Kidney capillary endothelial cell (primary cell): ENCODE measurements at places on chromosomes 3 and 15.

GRCh38 chr3:50322115-50322385, 495 bp downstream of the HYAL2 start:
- DNase-seq: no peak

DNA sequence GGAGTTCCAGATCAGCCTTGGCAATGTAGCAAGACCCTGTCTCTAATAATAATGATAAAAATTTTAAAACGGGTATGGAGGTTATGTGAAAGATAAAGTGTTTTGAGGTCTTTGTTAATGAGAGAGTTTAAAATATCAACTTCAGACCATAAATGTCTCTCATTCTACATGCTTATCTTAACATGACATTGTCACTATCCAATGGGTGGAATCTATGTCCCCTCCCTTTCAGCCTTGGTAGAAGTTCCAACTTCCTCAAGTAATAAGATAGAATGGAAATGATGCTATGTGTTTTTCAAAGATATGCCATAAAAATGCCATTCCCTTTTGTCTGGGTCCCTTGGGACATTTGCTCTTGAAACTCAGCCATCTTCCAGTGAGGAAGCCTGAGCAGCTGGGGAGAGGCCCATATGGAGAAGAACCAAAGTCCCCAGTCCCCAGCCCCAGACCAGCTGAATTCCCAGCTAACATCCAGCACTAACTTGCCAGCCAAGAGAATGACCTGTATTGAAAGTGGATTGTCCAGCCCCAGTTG, 17.0 kb downstream of the RPSA start:
- no peak for DNase-seq

- no peak for DNase-seq
Observed at GRCh38 chr3:133113927-133114597, 75.9 kb downstream of the TMEM108 start.

DNA sequence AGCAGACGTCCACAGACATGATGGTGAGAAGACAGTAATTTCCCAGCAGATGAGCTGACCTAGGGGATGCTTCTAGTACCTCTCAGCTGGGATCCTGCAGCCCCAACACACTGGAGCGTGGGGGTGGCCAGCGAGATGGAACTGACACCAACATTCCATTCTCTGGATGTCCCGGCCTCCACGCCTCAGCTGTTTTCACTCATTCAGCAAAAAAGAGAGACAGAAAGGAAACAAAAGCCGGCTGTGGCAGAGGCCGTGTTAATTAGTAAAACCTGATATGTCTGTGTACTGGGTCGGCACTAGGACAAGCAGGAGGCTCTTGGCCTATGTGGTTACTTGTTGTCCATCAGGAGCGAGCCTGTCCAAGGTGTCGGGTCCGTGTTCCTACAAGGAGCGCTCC, 82.6 kb upstream of the MYZAP start:
- DNase-seq: no peak

- DNase-seq: no peak
Observed at GRCh38 chr15:46242935-46243334, 608.1 kb downstream of the SQOR start.

DNA sequence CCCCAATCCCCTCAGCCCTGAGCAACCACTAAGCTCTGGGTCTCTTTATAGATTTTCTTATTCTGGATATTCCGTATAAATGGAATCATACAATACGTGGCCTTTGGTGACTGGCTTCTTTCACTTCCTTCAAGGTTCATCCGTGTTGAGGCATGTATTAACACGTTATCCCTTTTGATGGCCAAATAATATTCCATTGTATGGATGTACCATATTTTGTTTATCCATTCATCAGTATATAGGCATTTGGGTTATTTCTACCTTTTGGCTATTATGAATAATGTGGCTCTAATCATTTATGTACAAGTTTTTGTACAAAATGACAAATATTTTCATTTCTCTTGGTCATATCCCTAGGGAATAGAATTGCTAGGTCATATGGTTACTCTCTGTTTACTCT, 284.4 kb downstream of the FAM43A start:
- DNase-seq: no peak

GRCh38 chr3:197718891-197719290, 17.8 kb downstream of the RUBCN start:
- peak; percentile 16 for DNase-seq

DNA sequence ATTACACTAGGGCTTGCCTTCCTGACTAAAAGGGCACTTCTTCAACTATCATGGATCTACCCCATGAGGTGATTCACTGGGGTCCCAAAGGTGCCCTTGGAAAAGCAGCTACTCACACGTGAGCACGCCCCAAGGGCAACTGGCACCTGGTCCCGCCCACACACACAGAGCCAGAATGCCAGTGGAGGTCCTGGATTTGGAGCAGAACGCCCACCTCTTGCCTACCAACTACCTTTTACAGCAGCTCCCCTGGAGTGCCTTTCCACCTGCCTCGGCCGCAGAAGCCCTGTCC, 1.8 kb upstream of the CTDSPL start:
- no peak for DNase-seq

- DNase-seq: no peak
Observed at GRCh38 chr3:88041005-88041404, 17.8 kb downstream of the CGGBP1 start.

GRCh38 chr3:152019508-152019907, 146.1 kb downstream of the SUCNR1 start:
- DNase-seq: no peak

DNA sequence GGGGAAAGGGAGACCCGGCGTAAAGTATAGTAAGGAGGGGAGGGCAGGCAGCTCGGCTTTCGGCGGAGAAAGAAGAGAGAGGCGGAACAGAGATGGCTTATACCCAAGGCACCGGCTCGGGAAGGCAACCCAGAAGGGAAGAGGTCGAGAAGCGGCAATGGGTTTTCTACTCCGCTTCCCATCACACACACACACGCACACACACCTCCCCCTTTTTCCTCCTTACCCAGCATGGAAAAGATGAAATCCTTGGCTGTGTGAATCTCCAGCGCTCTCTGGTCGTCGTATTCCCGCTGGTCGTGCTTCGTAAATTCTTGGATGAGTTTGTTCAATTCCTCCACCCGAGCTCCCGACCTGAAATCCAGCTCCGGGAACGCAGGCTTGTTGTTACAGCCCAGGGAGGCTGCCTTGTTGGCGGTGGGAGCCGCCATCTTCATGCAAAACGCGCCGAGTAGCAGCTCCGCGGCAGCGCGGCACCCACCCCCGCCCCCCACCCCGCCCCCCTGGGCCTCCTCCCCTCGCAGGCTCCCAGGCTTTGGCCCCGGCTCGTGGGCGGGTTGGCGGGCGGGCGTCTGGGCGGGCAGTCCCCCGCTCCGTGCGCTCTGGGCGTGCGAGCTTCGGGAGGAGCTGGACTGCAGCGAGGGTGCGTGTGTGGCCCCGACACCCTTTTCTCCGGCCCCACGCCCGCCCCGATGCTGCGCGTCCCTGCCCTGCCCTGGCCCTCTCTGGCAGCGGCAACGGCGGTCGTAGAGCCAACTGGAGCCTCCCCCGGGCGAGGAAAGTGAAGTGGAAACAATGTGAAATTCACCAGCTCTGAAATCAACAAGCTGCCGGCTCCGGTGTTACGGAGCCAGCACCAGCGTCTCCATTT, at the start of gene MB21D2:
MB21D2 (minus strand) TSS at position 453 of the 871 bp plus-strand sequence; CDS start at position 437, 16 bp downstream.
- DNase-seq: peak; percentile 57

DNA sequence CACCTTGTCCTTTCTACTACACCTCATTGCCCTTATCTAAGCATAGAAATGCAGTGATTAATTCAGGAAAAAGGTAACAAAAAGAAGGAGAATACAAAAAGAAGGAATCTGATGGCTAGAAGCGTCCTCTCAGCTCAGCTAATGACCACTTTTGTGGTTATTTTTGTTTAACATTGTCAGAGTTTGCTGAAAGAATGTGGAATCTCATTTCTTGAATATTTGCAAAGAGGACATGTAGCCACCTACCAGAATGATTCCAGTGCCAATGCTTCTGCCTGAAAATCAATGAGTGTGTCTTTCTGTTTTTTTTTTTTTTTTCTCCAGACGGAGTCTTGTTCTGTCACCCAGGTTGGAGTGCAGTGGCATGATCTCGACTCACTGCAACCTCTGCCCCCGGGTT, 24.5 kb downstream of the NANOGP8 start:
- no peak for DNase-seq

GRCh38 chr3:18740631-18741583, 315.8 kb upstream of the SATB1 start:
- no peak for DNase-seq

DNA sequence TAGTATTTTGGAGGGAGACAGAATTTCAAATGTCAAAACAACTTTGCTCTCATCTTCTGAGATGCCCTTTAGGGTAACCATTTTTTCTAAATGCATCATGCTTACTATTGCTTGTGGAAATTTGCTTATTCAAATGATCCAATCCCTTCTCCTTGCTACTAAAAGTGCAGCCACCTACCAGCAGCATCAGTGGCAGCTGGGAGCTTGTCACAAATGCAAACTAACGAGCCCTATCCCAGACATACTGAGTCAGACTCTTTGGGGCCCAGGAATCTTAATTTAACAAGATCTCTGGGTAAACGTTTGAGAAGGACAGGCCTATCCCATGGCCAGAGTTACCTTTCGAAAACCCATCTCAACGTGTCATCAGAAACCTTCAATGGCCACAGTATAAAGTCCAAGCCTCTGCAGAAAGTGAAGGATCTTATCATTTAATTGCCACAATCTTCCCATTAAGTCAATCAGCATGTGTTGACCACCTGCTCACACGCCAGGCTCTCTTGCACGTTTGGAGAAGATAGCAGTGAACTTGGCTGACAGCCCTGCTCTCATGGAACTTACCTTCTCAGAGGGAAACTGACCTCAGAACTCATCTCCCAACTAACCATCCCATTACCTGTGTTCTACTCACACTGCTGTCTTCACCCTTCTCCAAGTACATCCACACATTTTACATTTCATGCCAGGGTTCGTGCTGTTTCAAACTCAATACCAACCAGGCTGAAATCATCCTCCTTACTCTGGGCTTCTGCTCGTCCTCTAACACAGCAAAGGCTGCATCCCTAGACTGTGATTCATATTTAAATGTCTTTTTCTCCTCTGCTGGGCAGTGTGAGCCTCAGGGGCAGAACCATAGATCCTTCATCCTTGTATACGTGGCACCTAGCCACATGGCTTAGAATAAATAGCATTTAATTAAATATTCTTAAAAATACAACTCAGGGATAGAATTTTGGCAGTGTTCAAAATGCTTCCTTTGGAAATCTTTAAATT, 24.8 kb upstream of the VGLL4 start:
- no peak for DNase-seq

DNA sequence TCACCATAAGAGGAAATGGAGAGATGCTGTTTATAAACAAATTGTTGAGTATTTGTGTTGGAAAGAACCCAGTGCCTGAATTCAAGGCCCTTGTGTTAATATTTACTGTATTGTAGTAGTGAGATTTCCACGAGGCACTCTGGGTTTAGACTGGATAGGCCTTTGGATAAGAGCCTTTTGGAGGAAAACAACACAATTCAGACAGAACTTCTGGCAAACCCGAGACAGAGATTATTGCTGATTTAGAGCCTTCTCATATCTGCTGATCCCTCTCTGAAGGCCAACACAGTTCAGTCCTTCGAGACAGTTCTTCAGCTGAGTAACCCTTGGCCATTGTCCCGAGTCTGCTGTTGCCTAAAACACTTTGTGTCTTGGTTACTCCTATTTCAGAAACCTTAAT, 55.7 kb downstream of the LMCD1 start:
- DNase-seq: no peak

GRCh38 chr3:106124818-106125217, 256.0 kb upstream of the CBLB start:
- DNase-seq: no peak

GRCh38 chr3:105526360-105527111, 159.8 kb downstream of the ALCAM start:
- no peak for DNase-seq

DNA sequence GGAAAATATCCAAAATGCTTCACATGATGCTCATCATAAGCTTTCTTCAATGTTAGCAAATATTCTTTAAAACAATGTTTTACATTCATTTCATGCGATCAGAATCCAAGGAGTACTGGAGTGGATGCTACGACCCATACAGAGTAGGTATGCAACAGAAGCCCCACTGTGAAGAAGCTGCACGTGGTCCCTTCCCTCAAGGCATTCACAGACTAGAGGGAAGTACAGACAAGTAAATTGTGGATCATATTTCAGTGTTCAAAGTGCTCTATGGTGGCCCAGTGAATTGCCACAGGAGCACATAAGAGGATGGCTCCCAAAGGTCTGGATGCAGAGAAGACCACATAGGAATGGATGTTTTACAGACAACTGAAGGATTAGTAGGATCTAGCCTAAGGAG, 789.9 kb downstream of the IGSF11 start:
- no peak for DNase-seq

DNA sequence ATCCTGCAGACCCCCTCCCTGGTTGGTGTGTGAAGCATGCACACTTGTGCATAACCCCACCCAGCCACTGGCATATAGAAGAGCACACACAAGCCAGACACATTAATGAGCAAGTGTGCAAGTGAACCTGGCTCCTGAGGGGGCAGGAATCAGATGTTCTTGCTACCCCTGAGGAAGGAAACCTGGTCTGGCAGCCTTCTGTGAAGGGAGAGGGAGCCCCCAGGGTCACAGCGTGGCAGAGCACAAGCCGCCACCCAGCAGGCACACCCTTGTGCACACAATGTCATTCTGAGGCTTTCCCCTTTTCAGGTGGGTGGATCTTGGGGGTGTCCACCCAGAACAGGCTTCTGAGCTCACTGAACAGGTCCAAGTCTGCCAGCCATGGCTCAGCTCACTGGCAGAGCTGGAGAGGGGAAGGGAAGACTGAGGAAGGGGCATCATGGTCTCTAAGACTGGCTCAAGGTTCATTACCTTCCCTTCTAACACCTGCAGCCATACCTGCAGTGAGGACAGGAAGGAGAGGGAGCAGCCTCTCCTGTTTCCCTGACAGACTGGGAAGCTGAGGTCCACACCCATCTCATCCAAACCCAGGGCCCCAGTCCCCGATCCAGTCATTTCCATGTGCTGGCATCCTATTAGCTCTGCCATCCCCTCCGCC, 31.6 kb upstream of the SEMA3F start:
- DNase-seq: no peak

DNA sequence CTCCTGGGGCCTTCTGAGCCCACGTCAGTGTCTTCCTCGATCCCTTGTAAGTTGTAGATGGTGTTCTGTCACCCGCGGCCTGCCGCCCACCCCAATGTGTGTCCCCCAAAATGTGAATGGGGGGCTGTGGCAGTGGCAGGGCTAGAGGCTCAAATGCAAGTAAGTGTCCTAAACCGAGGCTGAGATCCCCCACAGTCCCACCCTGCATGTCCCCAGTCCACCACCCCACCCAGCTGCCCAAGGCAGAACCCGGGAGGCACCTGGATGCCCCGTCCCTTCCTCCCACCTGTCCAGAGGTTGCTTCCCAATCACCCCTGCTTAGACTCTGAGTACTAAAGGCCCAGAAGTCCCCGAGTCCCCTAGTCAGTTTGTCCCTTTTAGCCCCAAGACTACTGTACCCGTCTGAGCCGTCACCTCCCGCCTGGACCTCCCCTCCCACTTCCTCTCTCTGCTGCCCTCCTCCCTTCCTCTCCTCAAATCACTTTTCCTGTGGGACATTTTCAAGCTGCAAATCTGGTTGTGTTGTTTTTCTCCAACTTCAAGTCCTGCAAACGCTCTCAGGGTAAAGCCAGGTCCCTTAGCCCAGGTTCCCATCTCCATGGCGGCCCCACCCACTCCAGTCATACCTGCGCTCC, 11.8 kb upstream of the PLXND1 start:
- DNase-seq: no peak
